ENCODE measurements at places on chromosomes 1 and 21.
A peak's percentile ranks its signal among the peaks of the same experiment; 100 is the strongest.

DNA sequence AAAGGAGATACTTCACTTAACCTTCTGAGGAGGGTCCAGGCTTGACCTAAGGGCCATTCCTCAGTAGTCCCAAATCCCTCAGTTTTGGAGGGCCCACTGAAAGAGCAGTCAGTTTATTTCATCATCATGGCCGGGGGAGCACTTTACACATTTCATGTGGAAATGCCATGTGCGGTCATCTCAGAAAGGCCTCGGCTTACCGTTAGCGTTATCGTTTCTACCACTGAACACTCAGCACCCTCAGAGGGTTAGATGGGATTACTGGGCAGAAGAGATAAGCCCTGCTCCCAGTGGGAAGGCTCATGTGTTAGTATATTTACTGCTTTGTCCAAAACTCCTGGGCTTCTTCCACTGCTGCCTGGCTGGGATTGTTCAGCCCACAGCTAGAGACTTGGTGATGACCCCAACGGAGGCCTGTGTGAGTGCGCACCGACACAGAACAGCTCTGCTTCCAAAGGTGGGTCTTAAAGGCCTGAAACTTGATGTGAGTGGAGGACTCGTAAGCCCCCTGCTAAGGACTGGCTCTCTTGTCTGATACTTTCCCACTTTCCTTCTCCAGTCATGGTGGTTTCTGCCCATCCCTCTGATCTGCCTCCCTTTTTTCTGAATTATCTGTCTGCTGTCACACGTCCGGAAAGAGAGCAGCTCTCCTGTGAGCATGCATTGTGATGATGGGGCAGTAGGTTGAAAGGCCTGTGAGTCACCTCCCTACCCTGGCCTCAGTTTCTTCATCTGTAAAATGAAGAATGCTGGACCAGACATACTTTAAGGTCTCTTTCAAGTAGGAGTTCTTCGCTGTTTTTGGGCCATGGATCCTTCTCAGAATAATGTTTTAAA is 284.5 kb downstream of the ASTN1 start:
- DNase-seq: no peak

DNA sequence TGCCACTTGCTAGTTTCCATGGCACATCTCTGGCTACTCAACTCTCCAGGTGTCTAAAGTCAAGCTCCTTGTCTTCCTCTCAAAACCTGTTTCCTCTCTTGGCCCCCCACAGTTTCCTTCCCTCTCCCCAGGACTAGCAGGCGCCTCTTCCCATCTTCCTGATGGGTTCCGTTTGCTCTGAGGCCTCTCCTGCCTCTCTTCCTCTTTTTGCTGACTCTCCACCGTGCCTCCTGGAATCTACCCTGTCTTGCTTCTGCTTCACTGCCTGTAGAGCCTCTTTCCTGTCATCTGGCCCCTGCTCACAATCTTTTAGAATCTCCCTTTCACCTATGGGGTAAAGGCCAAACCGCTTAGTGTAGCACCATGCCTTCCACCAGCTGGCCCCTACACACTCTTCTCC is 21.8 kb upstream of the LHX4 start:
- DNase-seq: no peak

- DNase-seq: no peak
Measured at GRCh38 chr1:153849487-153850185, 73.1 kb downstream of the GATAD2B start.

DNA sequence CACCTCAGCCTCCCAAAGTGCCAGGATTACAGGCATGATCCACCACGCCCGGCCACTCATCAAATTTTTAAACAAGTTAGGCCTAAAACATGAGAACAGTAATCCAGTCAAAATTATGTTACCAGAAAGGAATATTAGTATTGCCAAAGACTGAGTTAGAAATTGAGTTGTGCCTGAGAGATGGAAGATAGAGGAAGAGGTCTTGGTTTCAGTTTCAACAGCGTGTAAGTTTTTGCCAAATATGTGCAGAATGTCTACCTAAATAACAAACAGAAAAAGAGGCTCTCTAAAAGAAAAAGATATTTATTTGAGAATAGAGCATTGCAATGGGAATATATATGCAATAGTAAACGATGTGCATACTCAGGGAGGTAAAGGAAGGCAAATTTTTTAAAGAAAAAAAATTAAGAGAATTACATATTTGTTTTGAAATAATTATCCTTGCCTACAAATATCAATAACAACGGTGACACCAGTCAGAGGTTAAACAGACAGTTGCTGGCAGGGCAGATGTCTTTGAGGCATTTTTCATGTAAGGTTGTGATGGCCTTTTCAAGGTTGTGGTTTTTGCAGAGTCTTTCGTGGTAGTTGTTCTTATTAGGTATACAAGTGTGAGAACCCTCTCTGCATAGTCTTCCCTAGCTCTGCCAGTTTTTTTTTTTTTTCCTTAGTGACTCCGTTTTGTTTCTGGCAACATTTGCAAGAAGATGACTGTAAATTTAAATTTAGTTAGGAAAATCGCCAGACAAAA is 2.2 kb upstream of the CD1B start:
- DNase-seq: no peak

GRCh38 chr1:5968161-5968736 is 24.0 kb downstream of the NPHP4 start:
- DNase-seq: no peak

DNA sequence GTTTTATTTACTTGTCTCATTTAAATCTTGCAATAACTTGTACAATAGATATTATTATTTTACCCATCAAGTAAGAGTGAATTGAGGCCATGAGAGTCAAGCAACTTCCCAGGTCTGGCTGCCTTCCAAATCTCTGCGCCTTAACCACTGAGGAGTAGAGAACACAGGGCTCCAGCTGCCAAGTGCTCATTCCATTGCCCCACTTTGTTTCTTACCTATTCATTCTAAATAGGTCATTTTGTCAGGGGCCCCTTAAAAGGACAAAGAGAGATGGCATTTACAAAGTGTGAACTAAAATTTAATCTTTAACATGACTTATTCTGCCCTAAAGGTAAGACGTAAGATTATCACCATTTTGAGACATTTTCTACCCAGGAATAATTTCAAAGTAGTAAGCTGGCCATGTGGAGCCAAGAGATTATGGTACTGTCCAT is 3.5 kb downstream of the PPP1R15B start:
- peak; percentile 33 for DNase-seq

DNA sequence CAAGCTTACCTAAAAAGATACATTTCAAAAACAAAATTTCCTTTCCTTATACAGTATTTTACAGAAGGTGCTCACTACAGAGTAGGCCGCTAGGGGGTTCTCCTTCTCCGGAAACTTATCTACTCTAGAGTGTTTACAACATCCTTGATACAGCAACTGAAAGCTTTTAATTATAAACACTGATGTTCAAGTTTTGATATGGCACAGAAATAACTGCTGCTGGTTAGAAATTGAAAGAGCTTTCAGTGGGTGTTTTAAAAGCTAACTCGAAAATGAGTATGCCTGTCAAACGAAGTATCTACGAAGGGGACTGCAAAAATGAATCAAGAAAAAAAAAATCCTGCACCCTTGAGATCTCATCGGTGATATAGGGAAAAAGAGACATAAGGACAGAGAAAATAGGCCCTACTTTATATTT is 1.0 kb downstream of the YOD1 start:
- peak; percentile 46 for DNase-seq

DNA sequence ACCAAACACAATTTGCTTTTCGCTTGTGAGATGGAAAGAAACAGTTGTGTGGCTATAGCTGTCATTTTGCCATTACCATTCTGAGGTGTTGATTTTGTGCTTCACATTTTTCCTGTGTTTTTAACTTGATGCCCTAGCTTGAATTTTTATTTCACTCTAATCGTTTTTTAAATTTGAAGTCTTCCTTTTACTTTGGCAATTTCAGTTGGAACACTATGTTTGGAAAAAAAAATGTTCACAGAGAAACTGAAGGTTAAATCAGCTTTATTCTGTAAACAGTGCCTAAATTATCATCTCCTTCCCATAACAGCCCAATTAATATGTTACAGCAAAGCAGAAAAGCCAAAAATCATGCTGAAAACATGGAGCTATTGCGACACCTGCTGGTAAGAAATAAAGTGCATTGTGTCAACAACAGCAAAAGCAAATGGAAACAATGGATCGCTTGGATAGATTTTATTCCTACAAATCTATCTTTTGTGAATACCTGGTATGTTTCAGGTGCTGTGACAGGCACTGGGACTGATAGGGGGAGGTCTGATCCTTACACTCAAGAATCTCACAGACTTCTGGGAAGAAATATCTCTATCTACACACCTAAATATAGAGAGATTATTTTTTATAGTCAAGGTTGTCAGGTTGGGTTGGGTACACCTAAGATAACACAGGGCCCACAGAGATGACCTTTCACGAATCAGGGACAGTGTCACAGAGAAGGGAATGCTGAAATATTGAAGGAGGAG is 16.2 kb upstream of the ERICH3 start:
- peak; percentile 13 for DNase-seq

DNA sequence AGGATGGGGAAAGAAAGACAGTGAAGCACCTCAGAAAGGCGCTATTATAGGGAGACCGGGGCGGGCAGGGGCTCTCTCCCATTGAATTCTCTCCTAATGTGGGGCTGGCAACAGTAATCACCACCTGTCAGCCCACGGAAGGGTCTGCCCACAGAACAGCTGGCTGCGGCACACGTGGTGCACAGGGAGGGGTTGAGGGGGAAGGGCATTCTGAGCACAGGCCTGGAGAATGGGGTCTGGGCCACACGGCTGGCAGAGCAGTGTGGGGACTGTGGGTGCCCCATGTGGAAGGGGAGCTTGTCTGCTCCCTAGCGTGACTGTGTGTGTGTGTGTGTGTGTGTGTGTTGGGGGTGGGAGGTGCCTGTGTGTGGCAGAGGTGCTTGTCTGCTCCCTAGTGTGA is 4.1 kb downstream of the OLFML3 start:
- no peak for DNase-seq

- DNase-seq: no peak
Measured at GRCh38 chr1:242004751-242005495, 6.0 kb upstream of the MAP1LC3C start.

Measured in activated CD4-positive, alpha-beta T cell treated with anti-CD3 and anti-CD28 coated beads, Interleukin-2, amount 50 U/mL, for 1 hour (primary cell).